ENCODE measurements at places on chromosomes 6 and 20. TPM values are rescaled to one million over a fixed set of nuclear protein-coding genes. Genes with fewer than 3 reads are reported as not detected.

DNA sequence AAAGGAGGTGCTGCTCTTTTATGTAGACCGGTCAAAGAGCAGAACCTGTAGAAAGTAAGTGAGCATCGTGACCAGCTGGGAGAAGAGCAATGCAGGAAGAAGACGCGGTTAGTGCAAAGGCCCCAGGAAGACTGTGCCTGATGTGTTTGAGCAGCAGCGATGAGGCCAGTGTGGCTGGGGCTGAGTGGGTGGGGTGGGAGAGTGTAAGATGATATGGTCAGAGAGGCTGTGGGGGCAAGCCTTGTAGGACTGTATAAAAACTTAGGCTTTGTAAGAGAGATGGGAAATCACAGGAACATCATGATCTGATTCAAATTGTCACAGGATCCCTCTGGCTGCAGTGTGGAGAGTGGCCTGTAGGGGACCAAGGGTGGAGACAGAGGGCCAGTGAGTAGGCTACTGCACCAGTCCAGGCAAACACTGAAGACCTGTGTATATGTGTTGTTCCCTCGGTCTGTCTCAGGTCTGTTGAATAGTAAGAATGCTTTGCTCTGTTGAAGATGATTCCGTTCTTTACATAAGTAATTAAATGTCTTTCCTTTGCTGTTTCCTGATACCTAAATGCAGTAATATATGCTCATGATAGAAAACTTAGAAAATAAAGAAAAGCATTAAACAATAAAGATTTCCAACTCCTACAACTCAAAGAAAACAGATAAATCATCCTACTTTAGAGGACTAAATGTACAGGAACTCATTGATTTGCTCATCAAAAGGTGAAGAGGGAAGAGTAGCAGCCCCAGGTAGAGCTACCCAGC, 23.6 kb upstream of the WFDC2 start:
- DNase-seq = no peak

DNA sequence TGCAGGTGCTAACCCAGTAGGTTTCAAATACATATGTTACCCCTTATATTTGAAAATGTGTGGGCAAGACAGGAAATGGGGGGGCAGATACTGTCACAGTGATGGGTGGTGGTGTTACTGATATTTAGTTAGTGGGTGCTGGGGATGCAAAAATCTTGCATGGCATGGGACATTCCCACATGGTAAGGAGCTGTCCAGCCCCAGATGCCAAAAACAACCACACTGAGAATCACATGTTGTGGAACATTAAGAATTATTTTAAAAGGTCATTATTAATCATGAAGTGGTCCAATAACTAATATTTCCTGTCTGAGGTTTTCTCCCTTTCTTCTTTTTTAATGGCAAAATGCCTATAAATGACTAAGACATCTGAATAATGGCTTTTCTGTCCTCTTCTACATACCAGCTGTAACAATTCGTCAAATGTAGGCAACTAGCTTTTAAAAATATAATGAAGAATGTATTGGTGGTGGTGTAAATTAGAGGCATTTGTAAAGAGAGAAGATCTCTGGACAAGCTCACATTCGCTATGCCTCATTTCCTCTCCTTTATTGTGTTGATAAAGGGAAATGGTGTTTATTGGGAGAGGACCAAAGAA, 57.3 kb upstream of the SLC35B3 start:
- DNase-seq = no peak

GRCh38 chr6:132952986-132953385, 138.6 kb downstream of the RPS12 start:
- DNase-seq = no peak

LBP gene
- not detected for total RNA-seq

DNA sequence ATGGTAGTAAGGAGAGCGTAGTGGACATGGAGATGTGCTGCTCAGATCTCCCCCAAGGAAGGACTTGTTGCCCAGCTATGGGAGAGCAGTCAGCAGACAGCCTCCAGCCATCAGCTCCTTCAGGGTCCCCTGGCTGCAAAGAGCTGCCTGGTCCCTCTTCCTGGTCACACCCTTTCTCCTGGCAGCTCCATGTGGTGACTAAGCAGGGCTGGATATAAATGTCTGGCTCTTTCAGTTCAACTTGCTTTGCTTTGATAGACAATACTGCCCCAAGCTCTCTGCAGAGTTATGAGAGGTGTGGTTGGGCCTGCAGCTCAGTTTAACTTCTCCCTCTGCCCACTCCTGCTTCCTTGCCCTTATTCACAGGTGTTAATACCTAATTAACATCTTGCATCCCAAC, 64.1 kb upstream of the DDR1 start:
- DNase-seq = peak; percentile 67

- DNase-seq = no peak
Measured at GRCh38 chr20:57617079-57617795, 3.0 kb downstream of the ZBP1 start.

MUCL3 gene
- total RNA-seq = not detected

DNA sequence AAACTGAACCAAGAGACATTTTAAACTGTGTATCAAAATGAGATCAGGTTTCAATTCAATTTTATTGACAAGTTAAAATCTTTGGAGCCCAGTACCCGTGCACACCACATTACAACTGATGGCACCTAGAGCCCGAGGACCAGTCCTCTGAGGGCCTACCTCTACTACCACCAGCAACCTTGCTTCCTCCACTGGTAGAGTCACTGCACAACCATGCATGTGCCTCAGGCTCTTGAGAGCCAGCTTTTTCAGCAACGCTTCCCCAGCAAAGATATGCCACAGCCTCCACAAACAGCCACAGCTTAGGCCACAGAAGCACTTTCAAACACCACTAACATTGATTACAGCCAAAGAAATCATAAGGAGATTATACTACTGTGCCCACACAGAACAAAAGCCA, 328.6 kb upstream of the RNF217 start:
- no peak for DNase-seq

- no peak for DNase-seq
Measured at GRCh38 chr6:11202513-11203305, 29.8 kb downstream of the NEDD9 start.

DNA sequence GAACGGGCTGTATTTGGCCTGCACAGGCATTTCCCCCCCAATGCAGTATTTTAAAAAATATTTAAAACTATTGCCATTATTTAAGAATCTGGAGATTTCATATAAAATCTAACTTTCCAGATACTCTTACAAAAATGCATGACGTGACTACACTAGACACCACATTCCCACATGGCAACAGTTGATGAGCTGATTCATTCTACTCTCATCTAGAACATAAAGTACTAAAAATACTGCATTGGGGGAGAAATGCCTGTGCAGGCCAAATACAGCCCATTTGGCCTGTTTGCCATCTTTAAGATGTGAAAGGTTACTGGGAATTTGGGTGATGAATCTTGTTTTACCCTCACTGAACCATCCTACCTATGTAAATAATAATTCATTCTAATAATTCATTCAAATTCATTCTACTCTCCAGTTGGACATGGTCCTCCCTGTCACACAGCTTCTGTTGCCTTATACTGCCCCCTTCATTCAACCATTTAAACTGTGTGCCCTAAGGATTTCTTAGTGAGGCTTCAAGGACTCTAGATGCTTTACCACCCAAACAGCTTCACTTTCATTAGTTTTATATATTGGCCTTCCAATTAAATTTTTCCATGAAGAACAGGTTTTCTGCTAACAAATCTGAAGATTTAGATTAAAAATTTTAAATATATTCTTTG, 6.9 kb upstream of the ZSCAN16 start:
- DNase-seq = no peak

DNA sequence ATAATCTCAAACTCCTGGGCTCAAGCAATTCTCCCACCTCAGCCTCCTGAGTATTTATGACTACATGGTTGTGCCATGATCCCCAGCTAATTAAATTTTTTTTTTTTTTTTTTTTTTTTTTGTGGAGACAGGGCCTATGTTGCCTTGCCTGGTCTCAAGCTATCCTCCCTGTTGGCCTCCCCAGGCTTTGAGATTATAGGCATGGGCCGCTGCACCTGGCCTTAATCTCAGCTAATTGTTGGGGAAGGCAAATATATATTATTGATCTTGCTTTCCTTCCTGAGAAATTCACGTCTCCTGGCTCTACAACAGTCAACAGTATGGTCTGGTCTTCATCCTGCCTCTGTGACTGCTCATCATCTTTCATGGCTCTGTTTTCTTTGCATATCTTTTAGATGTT, 20.1 kb downstream of the PCMT1 start:
- DNase-seq = no peak

CHRNA4 gene
- total RNA-seq = not detected

RNF182 gene
- 6.9 TPM for total RNA-seq

DNA sequence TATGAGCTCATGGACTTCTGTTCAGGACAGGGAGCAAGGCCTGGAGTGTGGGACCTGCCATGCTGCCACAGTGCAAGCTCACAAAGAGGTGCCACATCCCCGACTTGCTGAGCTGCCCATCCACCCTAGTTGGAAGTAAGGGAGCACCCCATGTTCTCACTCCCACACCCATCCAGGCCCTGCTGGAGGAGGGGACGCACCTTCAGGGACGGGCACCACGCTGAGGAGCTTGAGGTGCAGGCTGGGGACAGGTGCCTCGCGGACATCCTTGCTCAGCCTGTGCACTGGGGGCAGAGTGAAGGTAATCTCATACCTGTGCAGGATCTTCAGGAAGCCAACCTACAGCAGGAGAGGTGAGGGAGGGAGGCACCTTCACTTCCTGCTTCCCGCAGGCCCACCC, 12.3 kb downstream of the ADISSP start:
- no peak for DNase-seq

DNA sequence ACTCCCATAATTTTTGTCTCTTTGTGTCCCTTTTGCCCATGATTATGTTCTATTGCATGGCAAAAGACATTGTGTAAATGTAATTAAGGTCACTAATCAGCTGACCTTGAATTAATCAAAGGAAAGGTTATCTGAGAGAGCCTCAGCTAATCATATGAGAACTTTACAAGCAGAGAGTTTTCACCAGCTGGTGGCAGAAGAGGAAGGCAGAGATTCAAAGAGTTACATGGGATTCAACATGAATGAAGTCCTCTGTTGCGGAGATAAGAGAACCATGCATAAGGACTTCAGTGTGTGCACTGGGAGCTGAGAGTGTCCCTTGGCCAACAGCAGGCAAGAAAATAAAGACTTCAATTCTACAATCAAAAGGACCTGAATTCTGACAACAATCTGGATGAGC, 494.1 kb upstream of the ARID1B start:
- DNase-seq = no peak

GRCh38 chr6:6812427-6812826, 223.9 kb downstream of the LY86 start:
- no peak for DNase-seq

NCOA7 gene
- total RNA-seq = 21.6 TPM

RBPJL gene
- total RNA-seq = not detected

DNA sequence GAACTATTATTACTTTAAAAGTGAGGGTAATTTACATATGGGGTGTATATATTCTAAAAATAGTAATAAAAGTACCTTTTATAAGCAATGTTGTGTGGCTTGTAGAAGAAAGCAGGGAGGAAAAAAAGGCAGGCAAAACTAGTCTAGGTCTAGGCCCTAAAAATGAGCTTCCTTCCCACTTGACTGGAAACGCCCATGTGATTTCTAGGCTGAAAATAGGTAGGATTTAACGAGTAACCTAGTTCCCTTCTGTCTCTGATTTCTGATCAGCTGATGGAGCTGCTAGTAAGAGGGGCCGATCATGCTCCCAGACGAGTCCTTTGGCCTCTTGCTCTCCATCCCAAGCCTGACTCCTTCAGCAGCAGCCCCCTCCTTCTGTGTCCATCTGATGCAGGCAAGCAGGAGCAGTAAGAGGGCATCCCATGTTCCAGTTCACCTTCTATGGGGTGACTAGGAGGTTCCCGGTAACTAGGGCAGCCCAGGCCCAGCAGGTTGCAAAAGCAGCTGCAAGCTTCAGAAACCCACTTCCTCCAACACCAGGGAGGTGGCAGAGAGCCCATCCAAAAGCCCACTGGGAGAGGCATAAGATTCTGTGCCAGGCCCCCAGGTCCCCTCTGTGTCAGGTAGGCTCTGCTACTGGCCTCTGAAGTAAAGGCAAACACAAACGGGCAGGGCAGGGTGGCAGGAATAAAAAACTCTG, 24.4 kb downstream of the TBC1D20 start:
- DNase-seq = no peak

MUC21 gene
- not detected for total RNA-seq

DNA sequence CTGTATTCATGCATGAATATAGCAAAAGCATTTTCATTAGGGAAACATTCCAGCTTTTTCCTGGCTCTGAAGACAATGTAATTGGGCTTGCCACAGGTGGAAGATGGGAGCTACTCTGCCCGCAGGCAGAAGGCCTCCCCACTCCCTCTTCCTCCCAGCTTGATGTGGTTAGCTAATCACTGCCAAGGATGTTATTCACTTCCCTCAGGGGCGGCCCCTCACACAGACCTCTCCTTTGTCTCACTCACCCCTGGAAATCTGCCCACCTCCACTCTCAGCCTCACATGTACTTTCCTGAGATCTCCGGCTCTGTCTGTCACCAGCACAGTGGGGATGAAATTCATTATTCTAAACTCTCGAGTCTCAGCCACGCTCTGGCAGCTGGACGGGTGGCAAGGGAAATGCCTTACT, 100.7 kb downstream of the ANKRD60 start:
- peak; percentile 3 for DNase-seq

DNA sequence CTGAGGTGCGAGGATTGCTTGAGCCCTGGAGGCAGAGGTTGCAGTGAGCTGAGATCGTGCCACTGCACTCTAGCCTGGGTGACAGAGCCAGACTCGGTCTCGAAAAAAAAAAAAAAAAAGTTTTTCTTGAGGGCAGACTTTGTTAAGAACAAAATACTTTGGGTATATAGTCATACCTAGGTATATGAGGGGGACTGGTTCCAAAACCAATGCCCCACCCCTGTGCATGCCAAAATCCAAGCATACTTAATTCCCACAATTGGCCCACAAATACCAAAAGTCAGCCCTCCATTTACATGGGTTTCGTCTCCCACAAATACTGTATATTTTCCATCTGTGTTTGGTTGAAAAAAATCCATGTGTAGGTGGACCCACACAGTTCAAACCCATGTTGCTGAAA, 119.9 kb downstream of the INSM1 start:
- no peak for DNase-seq

DNA sequence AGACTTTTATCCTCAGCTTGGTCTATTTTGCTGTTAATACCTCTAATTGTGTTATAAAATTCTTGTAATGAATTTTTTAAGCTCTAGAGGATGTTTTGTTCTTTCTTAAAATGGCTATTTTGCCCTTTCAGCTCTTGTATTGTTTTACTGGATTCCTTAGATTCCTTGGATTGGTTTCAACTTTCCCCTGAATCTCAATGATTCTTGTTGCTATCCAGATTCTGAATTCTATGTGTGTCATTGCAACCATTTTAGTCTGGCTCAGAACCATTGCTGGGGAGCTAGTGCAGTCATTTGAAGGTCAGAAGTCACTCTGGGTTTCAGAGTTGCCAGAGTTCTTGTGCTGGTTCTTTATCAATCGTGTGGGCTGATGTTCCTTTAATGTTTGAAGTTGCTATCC, 37.1 kb downstream of the OTOR start:
- no peak for DNase-seq

DDRGK1 gene
- 19.0 TPM for total RNA-seq

- DNase-seq = no peak
Measured at GRCh38 chr6:114167583-114168576, 174.9 kb downstream of the HS3ST5 start.

Measured in fibroblast of villous mesenchyme (primary cell).